ENCODE measurements at places on chromosomes 2 and 18.

DNA sequence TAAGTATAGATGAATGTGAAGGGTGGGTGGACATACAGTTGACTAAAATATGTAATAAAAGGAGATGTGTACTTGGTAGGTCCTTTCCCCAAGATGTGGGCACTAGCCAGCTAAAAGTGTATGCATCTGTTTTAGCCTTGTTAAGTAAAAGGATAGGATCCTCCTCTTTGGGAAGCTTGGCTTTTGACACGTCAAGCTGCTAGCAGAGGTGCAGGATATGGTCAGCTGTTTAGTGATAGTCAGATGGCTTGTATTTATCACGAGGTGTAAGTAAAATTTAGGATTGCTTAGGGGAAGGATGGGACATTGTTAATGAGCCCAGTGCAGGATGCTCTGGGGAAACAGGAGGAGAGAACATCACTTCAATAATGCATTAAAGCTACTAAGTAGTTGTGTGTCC is 1.5 kb downstream of the MFSD6 start:
- DNase-seq, result no peak

- DNase-seq, result no peak
Measured at GRCh38 chr2:67936969-67937368, 125.8 kb downstream of the C1D start.

DNA sequence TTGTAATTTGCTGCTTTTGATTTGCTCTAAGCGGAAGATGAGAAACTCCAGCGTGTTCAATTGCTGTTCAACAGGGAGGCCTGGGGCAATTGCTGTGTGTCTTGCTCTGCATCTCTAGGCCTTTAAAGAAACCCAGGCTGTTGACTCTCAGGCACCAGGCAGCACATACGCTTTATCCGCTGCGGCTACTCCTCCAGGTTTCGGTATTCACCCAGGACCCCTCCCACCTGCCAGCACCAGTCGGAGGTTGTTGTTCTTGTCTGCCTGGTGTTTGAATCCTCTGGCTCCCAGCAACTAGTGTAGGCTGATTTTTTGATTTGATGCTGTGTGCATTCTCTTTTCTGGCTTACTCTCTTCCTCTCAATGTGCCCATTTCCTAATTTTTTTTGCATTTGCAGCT is 383.1 kb downstream of the TSN start:
- no peak for DNase-seq

DNA sequence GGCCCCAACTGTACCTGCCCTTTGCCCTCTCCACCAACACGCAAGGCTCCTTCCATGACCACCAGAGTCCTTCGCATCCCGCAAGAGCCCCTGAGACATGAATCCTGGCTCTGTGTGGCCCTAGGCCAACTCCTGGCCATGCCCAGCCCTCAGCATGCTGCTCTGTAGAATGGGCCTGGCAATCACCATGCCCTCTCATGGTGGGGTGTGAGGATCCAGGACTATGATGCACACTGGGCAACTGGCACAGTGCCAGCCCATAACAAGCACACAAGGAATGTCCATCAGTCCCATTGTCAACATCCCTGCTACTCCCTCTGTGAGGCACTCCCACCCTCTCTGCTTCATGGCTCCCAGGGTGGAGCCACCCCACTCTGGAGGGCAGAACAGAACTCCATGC is 44.7 kb downstream of the FER1L5 start:
- DNase-seq, result no peak

- DNase-seq, result no peak
Measured at GRCh38 chr18:73992242-73993022, 155.2 kb downstream of the FBXO15 start.

- no peak for DNase-seq
Measured at GRCh38 chr2:66105066-66105753, 329.7 kb upstream of the MEIS1 start.

- DNase-seq, result no peak
Measured at GRCh38 chr2:96877042-96877451, 7.2 kb upstream of the SEMA4C start.

GRCh38 chr2:158999458-158999857 is 31.0 kb downstream of the TANC1 start:
- DNase-seq, result no peak

DNA sequence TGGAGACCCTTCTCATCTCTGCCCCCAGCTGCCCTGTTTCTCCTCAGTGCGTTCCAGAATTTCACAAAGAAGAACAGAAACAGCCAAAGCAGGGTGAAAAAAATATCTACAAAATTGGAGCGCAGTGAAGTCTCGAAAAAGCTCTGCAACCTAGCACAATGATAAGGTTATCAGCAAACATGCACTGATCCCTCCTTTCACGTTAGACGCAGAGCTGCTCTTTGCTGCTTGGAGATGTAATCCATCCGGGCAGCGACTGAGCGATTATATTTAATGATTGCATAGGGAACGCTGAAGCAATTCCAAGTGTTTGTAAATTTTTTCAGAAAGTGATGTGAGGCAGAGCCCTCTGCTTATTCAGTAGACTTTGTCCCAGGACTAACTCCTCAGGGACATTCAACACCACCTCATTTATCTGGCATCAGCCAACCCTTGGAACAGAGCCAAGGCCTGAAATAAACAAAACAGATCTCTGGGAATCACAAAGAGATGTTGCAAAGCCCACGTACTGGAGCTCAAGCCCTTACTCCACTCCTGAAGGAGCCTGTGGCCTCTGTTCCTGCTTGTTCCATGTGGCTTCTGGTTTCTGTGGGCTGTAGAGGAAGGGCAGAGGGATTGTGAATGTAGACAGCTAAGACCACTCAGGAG is 172.6 kb upstream of the BCL2L11 start:
- no peak for DNase-seq

DNA sequence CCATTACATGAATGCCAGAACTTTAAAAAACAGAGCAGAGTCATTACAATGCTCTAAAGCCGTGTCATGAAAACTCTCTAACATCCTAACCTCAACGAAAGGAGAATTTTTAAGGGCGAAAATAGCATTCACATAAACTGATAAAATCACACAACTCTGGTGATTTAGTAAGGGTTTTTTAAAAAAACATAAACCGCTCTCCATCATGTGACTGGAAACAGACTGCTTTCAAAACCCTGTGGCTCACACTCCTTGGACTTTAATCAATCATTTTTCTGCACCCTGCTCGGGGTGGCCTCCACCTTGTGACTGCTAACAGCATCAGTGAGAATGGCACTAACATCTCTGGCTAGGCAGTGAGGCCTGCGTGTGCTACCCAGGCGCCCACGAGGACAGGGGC is 12.1 kb downstream of the DOCK10 start:
- no peak for DNase-seq
